Activated CD4-positive, alpha-beta T cell treated with anti-CD3 and anti-CD28 coated beads for 36 hours (primary cell): ENCODE measurements at places on chromosomes 16 and 17. TPM values are rescaled to one million over a fixed set of nuclear protein-coding genes. Genes with fewer than 3 reads are reported as not detected.

DNA sequence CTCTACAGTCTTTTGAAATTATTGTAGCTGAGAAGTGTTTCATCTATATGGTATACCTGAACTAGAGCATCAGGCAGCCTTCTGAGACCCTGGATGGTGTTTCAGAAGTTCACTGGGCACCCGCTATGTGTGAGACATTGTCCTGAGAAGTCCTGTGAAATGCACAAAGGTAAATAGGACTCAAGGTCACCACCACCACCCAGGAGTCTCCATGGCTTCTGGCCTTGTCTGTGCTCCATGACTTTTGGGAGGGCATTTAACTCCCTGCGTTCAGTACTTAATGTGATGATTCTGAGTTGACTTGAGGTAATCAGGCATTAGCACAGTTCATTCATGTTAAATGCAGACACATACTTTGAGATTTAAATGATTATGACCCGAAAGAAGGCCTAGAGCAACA lies 1.1 kb downstream of the MLYCD start:
- no peaks in the 10 kb centered on the region for H3K27me3 ChIP-seq
- DNase-seq, result no peak
- peak overlapping the region; percentile 96 for H3K4me3 ChIP-seq
- H3K4me1 ChIP-seq, result peaks cover 31% of the 10 kb centered on the region
- H3K36me3 ChIP-seq, result no peaks in the 10 kb centered on the region
- H3K27ac ChIP-seq, result peak overlapping the region; percentile 83

GRCh38 chr17:60548990-60549389 lies 22.9 kb upstream of the APPBP2 start:
- no peak for DNase-seq
- no peaks in the 10 kb centered on the region for H3K4me1 ChIP-seq
- no peaks in the 10 kb centered on the region for H3K36me3 ChIP-seq
- no peak overlapping the region for H3K4me3 ChIP-seq

DNA sequence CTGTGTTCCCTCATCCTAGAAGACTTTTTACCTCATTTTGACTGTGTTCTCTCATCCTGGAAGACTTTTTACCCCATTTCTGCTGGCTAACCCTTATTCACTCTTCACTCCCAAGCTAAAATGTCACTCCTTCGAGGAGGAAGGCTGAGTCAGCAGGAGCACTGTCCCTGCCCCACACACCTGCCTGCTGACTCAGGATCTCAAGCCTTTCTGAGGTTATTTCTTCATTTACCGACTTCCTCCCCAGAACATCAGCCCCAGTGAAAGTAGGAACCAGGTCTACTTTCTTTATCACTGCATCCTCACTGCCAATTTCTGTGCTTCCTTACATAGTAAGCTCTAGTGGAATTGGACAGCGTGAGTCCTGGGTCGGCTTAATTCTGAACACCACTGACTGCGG lies 220.6 kb downstream of the HS3ST4 start:
- H3K36me3 ChIP-seq, result no peaks in the 10 kb centered on the region
- peaks cover 2% of the 10 kb centered on the region for H3K27me3 ChIP-seq
- H3K4me1 ChIP-seq, result no peaks in the 10 kb centered on the region
- no peak for DNase-seq

DNA sequence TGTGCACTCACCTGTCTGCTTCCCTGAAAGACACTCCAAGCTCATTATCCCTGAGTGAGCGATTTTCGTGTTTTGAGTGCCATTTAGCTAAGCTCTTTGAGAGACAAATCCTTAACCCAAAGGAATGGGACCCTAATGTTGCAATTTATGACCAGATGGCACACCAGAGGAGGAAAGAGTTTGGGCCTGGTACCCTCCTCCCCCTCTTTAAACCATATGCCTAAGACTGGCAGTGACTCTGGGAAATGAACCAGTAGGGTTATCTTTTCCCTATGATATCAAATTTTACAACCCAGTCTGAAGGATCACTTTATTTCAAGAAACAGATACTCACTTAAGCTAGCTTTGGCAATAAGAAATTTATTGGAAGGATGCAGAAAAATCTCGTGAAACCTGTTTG lies 550.4 kb downstream of the TOX3 start:
- no peak overlapping the region for H3K27ac ChIP-seq
- H3K36me3 ChIP-seq, result no peaks in the 10 kb centered on the region
- no peaks in the 10 kb centered on the region for H3K4me1 ChIP-seq
- no peak overlapping the region for H3K4me3 ChIP-seq

- H3K36me3 ChIP-seq, result peaks cover 59% of the 10 kb centered on the region
- no peaks in the 10 kb centered on the region for H3K27me3 ChIP-seq
- no peak for DNase-seq
- no peak overlapping the region for H3K27ac ChIP-seq
- peaks cover 10% of the 10 kb centered on the region for H3K4me1 ChIP-seq
Observed at GRCh38 chr16:23564575-23565363, 7.2 kb downstream of the UBFD1 start.

DNA sequence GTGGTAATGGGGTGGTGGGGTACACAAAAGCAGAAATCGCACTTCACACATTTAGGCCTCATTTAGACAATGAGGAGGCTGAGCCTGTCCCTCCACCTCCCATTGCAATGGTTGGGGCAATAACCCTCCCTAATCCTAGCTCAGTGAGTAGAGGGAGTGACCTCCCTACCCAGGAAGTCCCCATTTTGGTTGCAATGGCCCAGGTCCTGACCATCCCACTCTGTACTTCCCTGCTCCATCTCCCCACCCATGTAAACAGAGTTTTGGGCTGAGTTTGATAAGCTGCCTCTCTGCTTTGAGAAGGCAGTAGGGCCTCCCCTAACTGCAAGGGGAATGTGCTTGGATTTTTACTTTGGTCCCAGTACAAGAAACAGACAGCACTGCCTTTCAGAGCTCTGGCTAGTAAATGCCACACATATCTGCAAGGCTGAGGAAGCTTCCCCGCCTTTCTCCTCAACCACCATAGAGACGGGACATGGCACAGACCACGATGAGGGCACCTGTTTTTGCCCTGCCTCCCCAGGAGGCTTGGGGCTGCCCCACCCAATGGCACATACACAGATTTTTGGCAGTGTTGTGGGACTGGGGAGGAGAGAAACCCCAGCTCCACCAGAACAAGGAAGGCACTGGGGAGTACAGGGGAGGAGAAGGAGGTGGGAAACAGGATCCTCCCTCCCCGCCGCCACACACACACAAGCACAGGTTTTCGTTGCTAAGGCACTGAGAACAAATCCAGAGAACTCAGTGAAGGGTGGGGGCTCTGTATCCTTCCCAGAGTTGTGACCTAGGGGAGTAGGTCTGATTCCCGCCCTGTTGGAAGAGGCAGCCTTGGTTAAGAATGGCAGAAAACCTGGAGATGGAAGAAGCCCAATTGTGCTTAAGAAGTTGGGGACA lies 7.3 kb downstream of the VAT1 start:
- no peak overlapping the region for H3K4me3 ChIP-seq
- no peaks in the 10 kb centered on the region for H3K27me3 ChIP-seq
- DNase-seq, result no peak
- peaks cover 21% of the 10 kb centered on the region for H3K36me3 ChIP-seq

Gene MBTPS1
- 32.0 TPM for total RNA-seq

Gene ABCC3
- not detected for total RNA-seq

Gene STX4
- total RNA-seq, result 35.9 TPM

Gene RHBDF1
- total RNA-seq, result not detected

Gene ENGASE
- total RNA-seq, result 17.3 TPM
